ENCODE measurements at places on chromosomes 12 and 14.

GRCh38 chr14:91369628-91370445, 47.8 kb downstream of the CCDC88C start:
- DNase-seq = peak; percentile 70

- no peak for DNase-seq
Measured at GRCh38 chr12:11888029-11888428, 182.7 kb upstream of the BCL2L14 start.

DNA sequence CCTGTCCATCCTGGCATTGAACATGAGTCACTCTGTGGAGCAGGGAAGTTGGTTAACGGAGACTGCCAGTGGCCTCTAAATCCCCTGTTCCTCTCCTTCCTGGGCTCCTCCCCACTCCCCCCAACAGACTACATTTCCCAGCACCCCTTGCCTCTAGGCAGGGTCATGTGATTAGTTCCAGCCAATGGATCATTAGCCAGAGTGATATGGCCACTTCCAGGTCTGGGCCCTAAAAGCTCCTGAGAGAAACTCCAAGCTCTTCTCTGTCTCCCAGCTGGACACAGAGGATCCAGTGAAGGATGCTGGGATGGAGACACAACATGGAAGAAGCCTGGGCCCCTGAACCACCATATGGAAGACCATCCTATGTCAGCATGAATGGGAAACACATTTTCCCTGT, 54.4 kb upstream of the RFLNA start:
- no peak for DNase-seq

DNA sequence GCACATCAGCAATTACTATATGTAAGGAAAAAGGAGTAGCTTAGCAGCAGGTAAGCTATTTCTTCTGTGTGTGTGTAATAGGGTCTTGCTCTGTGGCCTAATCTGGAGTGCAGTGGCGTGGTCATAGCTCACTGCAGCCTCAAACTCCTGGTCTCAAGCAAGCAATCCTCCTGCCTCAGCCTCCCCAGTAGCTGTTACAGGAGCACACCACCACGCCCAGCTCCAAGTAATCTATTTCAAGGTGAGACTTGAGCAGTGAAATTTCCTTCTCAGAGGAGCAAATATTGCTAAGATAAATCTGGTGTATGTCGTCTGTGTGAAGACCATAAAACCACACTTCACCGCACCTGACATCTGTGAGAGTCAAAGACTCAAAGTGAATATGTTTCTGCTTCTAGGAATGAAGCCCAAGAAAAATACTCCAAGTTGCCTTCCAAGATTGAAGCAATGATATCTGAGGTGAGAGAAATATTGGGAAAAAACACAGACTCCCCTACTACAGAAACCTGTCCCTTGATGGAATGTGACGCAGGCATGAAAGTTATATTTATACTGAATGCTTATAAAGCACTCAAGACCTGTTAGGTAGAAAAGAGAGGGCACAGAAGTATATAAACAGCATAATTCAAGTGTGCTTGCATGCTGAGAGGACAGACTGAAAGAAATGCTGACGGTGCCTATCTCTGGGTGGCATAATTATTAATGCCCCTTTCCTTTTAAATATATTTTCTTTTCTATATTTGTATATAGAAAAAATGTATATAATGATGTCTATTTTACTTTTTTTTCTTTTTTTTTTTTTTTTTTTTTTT, 2.5 kb upstream of the SELPLG start:
- no peak for DNase-seq

DNA sequence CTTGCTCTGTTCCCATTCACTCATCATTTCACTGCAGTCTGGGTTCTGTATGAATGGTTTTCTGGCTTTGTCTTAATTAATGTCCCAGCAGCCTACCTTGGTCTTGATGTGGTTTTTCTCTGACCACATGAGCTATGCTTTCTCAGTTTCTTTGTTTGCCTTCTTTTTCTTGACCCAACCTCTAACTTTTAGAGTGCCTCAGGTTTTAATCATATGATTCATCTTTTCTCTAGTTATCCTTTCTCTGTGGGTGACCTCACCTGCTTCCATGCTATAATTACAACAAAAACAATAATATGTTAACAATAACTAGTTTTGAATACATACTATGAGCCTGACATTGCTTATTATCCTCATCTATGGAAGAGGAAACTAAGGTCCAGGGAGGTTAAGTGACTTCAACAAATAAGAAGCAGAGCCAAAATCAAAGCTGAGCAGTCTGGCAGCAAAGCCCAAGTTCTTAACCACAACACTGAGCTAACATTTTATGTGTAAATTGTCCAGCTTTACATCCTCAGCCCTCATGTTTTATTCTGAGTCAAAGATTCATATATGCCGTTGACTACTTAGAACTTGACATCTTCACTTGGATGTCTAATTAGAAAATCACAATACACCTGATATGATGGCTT, 4.7 kb upstream of the EPYC start:
- DNase-seq = no peak

GRCh38 chr12:52633383-52633782, 15.0 kb upstream of the KRT73 start:
- DNase-seq = no peak

DNA sequence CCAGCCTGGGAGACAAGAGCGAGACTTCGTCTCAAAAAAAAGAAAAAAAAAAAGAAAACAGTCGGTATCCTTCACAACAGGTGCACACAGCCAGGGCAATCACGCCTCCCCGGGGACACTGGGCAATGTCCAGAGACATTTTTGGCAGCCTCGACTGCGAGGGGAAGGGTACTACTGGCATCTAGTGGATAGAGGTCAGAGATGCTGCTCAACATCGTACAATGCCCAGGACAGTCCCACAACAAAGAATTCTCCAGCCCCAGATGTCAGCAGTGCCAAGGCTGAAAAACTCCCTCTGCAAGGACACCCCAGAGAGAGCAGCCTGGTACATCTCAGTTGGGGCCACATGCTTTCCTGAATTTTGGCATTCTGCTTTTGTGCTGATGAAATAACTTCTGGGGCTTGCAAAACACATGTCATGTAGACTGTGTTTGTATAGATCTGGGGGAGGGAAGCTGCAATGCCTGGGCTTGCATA, 21.5 kb downstream of the ALDH2 start:
- DNase-seq = no peak

- no peak for DNase-seq
Measured at GRCh38 chr12:84704856-84705255, 207.7 kb downstream of the SLC6A15 start.

DNA sequence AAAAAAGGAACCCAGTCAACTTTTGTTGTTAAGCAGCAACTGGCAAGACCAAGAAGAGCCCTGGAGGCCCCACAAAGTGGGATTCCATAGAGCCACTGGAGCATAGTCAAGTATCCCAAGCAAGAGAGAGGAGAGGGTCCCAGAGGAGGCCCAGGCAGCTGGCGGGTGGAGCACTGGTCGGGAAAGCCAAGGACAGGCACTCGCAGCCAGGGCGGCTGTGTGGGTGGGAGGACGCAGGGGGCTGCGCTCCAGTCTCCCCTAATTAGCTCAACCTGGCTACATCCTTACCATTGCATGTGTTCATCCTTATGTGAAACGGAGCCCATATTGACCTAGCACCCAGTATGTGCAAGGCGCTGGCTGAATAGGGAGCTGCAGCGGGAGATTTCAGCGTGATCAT, 18.3 kb upstream of the ZFP36L1 start:
- no peak for DNase-seq

DNA sequence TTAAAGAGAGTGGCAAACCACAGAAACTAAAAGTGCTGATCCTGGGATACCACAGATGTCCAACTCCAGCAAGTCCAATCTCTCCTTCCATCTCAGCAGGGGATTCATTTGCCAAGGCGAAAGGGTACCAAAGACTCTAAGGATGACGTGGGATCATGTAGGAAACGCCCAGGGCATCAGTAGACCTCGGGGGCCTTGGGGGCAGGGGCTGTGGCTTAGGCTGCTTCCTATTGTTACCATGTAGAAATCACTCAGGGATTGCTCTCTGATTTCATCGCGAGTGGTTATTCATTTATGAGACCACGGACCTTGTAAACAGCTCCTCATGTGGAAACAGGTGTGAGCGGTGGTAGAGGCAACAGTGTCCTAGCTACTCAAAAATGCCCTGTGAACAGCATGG, 149.3 kb upstream of the FKBP4 start:
- DNase-seq = no peak

- DNase-seq = no peak
Measured at GRCh38 chr12:104775731-104776231, 182.3 kb downstream of the SLC41A2 start.

DNA sequence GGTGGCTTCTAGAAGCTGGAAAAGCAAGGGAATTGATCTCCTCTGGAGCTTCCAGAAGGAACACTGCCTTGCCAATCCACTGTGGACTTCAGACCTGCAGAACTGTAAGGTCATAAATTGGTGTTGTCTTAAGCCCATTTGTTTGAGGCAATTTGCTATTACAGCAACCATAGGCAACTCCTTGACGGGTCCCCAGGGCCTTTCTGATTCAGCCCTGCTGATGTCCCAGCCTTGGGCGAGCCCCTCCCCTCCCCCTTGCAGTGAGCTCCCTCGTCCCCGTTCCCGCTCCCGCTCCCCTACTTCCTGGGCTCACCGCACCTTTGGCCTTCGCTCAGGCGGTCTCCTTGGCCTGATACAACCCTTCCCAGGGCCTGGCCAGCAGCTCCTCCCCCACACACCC, 18.9 kb upstream of the DIO3 start:
- DNase-seq = no peak

DNA sequence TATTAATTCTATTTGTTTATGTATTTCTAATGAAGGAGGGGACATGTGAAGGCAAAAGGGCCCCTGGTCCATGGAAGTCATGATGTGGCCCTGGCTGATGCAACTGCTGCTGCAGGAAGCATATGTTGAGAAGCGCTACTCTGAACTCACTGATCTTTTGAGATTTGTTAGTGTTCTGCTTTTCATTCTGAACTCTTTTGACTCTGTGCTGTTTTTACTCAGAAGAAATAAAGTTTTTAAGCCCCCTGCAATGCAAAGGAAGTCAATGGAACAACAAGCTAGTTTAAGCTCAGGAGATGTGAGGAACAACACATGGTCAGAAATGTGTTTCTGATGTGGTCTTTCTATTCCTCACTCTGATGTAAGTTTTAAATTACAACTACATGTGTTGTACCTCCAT, 88.9 kb upstream of the BTG1 start:
- DNase-seq = no peak

DNA sequence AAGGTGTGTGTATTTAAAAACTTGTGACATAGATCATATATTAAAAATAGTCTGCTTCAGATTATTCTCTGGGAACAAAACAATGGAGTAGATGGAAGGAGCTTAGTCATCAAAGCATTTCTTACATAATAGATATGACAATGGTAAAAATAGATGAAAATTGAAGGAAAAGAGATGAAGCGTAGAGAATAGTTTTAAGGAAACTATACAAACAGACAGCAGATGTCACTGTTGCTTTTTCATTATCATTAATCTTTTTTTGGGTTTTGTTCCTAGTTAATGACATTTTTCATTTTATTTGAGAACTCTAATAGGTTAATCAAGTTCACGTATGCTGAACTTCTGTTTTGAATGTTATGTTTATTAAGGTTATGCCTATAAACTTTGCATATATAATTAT, 149.2 kb upstream of the FBXO33 start:
- DNase-seq = no peak

DNA sequence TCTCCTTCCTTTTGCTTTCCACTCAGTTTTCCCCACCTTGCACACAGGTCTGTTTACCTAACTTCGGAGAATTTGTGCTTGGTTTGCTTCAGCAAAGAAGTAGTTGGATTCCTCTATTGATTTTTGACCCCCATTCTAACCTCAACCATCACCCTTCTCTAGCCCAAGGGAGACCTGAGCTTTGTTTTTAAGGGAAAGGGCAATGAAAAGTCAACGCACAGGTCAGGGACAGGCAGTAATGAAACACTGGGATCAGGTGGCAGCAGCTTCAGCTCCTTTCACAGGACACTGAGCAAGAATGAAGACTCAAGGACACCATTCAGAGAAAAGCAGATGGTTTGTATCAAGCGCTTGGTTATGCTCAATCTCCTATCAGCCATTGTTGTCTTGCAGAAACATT, 46.9 kb upstream of the KRR1 start:
- no peak for DNase-seq

Data from T-helper 2 cell treated with Interferon-gamma antibody and Interleukin-4, amounts not matched to agents 5 μg/mL and 100 μg/mL, for 36 hours (primary cell).